Amniotic stem cell (primary cell): ENCODE measurements at places on chromosomes 2 and 18.

DNA sequence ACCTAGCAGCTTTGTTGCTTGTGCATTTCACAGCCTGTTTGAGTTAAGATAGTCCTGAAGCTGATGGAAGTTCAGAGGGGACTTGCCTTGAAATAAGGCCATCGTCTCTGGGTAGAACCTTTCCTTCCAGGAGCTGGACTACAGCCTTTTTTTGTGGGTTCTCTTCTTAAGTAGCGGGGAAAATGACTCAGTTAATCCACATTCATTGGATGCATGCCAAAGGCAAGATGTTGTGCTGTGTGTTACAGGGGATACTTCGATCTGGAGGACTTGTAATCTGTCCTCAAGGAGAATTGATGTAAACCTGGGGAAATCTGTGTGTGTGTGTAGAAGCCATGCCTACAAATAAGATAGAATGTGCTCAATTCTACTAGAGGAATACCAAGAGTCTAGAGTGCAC, 46.8 kb downstream of the RPIA start:
- no peak for DNase-seq

GRCh38 chr2:36459725-36460137, 104.2 kb downstream of the CRIM1 start:
- DNase-seq: no peak

DNA sequence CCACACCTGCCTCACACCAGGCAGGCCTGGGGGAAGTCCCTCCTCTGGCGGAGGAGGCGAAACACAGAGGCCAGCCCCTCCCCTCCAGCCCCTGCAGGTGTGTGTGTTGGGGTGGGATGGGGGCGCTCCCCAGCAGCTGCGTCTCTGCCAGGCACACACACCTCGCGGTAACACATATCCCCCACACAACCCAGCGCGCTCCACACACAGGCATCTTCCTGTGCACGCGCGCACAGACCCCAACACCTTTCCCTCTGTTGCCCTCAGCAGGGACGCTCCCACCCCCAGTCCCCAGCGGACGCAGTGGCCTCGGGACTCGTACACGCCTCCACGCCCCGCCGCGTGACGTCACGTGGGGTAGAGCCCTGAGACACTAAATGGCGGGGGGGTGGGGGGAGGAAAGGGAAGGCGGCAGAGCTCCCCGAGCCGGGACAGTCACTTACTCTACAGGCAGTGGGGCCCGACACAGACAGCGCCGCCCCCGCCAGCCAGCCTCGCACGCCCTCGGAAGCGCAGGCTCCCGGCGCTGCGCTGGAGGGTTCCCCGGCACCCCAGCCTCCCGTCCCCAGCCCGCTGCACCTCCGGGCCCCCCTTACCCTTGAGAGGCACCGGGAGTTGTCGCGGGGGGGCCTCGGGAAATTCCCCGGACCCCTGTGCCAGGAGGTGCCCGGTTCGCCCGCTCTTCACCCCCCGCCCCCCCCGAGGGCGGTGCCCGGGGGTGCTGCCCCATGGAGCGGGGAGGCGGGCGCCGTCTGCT, at the start of gene WNT10A:
Gene WNT10A, plus strand, starts transcription at position 751 of the 757 bp plus-strand sequence. CDS start 144 bp downstream, outside the sequence.
- no peak for DNase-seq

DNA sequence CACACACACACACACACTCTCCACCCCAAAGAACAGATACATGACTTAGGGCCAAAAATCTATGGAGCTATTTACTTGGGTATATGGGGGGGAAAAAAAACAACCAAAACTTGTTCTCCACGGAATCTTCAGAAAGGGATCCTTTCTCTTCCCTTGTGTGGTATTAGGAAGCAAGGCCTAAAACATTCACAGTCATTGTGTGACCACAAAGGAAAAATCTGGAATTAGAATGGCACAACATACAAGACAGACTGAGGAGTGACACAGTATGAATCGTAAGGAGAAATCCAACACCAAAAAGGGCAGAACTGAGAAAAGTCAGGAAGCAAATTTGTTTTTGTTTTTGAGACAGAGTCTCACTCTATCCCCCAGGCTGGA, 70.3 kb downstream of the ASXL2 start:
- no peak for DNase-seq

DNA sequence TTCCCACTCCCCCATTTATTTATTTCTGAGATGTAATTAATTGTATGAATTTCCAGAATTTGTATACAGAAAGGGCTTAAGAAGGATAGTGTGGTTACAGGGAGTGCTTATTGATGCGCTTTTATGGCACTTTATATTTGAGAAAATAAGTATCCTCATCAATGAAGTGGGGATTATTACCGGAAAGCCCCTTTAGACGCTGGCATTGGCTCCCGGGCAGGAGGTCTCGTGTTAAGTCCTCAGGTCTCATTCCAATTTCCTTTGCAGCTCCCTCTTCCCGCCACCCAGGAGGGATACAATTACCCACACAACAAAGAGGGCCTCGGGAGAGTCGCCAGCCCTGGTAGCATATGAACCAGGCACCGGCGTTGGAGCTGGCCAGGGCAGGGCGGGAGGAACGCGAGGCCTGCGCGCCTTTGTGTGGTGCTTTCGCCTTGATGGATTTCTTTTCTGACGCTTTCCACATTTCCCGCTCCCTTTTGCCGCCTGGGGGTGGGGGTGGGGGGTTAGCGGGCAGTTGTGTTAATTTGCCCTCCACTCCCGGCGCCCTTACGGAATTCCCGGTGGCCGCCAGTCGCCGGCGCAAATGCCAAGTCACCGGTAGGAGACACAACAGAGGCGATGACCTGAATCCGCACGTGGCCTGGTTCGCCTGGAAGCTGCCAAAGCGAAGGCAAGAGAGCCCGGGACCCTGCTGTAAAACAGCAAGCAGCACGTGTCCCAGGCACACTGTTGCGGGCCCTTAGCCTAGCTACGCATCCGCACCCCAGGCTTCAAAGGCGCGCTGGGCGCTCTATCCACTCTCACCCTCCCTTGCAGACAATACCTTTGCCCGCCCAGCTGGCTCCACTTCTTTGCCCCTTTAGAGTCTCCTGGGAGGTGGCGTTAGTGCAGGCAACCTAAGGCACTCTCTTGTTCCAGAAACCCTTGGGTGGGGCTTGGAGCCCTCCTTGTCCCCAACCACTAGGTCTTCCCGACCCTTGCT, 3.3 kb downstream of the GAD1 start:
- no peak for DNase-seq

DNA sequence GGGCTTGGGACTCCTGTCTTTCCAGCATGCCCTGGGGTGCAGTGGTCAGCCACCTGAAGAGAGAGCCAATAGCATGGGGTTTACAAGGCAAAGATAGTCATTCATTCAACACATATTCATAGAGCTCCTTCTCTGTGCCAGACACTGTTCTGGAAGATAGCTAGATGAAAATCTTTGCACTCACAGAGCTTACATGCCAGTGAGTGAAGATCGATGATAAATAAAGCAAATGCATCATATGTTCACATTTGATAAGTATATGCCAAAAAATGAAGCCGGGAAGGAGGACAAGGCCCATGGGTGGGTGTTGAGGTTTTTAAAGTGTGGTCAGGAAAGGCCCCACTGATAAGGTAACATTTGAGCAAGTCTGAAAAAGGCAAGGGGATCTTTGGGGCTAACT, 130.8 kb upstream of the CDCA7 start:
- DNase-seq: no peak
